Stimulated activated CD8-positive, alpha-beta memory T cell treated with anti-CD3 and anti-CD28 coated beads, Interleukin-12 subunit alpha, Interleukin-12 subunit beta, amount 100 ng/mL, for 4 hours (primary cell): ENCODE measurements at places on chromosomes 7 and 10.

- no peak for DNase-seq
Observed at GRCh38 chr7:31688372-31688771, 1.4 kb downstream of the PPP1R17 start.

DNA sequence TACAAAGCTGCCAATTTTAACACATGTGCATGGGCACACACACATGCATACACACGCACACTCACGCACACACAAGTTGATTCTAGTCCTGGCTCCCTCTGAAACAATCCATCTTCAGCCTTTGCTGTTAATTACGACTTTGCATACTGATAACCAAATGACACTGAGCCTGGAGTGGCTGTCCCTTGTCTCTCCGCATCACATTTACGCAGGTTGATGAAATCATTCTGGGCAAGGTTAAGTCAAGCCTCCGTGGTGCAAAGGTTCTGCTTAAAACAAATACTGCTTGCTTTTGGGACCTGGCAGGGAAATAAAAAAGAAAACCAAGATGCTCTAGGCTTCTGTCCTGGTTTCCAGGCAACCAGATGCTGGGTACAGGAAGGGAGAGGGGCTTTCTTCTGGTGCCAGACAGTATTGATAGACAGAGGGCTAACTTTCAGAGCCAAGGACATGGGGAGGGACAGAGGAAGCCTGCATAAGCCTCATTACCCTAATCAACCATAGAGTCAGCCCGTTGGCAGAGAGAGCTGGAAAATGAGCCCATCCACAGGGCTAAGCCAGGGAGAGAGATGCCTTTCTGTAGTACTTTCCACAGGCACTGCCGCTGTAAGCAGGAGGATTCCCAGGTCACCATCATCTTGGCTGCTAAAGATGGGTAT is 233.0 kb downstream of the WDR11 start:
- no peak for DNase-seq

GRCh38 chr10:108632144-108632543 is 1291.2 kb downstream of the XPNPEP1 start:
- DNase-seq, result no peak

- no peak for DNase-seq
Observed at GRCh38 chr7:39754326-39755120, 131.2 kb downstream of the RALA start.

- no peak for DNase-seq
Observed at GRCh38 chr10:43297534-43297933, 30.7 kb upstream of the RASGEF1A start.

- DNase-seq, result no peak
Observed at GRCh38 chr10:100327007-100327717, 2.9 kb downstream of the PKD2L1 start.

DNA sequence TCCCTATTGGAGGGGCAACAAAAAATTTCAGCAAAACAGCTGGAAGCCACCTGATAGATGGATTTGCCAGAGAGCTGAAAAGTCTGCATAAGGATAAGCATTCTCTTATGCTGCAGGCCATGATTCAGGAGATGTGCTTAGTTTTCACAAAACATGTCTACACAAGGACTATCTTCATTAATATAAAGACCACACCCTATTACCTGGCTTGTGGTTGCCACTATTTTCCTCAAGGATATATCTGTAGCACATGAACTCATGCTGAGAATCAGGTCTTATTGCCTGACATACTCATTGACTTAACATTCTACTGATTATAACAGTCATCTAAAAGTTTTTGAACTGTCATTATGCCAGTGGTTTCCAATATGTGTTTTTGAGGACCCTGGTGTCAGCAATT is 7.1 kb upstream of the COL17A1 start:
- DNase-seq, result no peak

DNA sequence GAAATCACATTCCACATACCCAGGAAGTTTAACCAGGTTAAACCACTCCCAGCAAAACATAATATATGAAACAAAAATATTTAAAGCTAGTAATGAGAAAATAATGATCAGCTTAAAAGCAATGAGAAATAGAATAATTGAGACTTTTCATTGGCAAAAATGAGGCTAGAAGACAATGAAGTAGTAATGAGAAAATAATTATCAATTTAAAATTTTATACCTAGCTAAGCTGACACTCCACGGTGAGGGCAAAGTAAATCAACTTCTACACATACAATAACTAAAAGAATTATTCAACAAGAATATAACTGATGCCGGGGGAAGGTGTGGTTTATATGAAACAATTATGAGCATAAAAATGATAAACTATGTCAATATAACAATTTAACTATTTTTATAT is 82.2 kb upstream of the TES start:
- DNase-seq, result no peak

DNA sequence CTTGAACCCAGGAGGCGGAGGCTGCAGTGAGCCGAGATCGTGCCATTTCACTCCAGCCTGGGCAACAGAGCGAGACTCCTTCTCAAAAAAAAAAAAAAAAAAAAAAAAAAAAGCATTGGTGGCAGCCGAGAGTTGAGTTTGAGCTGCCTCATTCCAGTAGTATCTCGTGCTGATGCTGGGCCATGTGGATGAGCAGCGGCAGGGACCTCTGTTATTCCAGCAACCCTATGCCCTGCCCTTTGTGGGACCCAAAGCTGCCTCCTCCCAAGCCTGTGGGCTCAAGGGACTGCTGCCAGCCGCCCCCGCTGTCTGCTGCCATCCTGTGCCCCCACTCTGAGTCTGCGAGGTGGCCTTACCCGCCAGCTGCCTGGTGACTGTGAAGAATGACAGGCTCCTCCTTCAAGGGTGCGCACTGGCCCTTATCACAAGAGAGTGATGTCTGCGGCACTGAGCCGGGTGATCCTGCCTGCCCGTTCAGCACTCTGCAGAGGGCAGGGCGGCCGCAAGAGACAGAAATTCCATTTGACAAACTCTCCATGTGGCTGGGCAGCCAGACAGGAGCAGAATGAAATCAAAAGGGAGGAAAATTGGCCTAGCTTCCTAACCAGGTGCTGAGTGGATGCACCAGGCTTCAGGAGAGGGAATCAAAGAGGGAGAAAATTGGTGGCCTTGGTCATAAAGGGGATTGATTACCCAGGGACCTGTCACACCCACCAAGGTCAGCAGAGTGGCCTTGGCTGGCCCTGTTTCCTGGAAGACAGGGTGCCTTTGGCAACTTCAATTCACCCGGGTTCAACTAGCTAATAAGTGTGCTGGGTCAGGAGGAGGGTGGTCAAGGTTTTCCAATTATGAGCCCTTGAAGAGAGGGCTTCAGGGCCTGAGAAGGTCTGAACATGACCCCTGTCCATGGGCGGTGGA is 65.3 kb upstream of the ZMIZ1 start:
- DNase-seq, result no peak

DNA sequence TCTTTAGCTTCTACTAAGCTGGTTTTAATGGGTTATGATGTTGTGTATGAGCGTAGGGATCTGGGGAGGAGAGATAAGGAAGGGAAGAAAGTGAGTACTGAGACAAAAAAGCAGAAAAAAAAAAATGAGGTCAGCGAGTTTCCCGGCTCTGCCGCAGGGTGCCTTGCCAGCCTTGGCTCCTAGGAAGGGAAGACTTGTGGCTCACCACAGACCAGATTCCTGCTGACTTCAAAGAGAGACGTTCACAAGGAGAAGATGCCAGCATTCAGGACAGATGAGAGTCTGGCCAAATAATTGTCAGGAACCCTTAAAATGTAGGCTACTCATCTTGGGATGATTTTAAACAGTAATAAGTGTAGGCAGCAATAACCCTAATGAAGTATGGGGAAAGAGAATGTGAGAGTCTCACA is 11.4 kb upstream of the FAS start:
- DNase-seq, result no peak

- DNase-seq, result no peak
Observed at GRCh38 chr10:20963721-20964595, 66.8 kb upstream of the NEBL start.

- no peak for DNase-seq
Observed at GRCh38 chr10:13717936-13718772, 131.4 kb downstream of the PRPF18 start.
